NCI-H510A (cell line): ENCODE measurements at places on chromosomes 5 and 9.
A peak's percentile ranks its signal among the peaks of the same experiment; 100 is the strongest.

DNA sequence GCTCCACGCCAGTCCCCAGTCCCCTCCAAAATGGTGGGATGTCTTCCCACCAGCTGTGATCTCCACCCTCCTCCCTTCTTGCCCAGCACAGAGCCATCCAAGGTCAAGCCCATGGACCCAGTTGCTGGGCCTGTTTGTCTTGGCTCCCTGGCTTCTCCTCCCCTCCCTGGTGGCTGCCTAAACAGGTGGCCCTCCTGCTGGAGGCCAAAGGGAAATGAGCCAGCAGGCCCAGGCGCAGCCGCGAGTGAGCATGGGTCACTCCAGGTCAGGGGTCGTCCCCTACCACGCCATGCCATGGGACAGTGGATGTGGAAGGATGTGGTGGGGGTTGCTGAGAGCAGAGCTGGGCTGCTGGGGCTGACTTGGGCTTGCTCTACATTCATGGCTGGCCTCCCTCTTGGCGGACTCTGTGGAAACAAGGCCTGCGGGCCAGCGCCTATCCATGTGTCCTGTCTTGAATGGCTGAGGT is 33.6 kb downstream of the COL15A1 start:
- DNase-seq: no peak

GRCh38 chr9:114914139-114914538 is 16.3 kb downstream of the TNFSF8 start:
- no peak for DNase-seq

- DNase-seq: no peak
These were observed 80.8 kb downstream of the SNCAIP start for GRCh38 chr5:122392824-122393223.

- no peak for DNase-seq
These were observed 30.6 kb upstream of the IL33 start for GRCh38 chr9:6184749-6185645.

- no peak for DNase-seq
These were observed 31.2 kb downstream of the NLN start for GRCh38 chr5:65753189-65753588.

DNA sequence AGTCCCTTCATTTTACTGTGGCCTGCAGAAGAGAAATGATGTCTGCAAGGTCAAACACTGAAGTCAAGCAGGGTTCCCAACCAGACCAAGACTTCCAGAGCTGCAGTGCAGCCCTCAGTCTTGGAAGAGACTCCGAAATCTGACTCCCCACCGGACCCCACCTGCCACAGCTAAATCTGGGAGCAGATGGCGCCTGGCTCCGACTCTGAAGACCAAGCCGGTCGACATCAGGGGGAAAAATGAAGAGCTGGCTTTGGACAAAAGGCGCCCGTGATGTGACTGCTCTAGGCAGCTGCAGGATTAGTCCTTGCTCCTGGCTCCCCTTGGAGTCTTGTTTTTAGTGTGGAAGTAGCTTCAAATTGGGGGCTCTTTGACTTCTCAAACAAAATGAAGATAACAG is 72.4 kb upstream of the ZNF622 start:
- no peak for DNase-seq

GRCh38 chr9:34600908-34601307 is 11.0 kb downstream of the RPP25L start:
- no peak for DNase-seq

GRCh38 chr9:6449086-6449485 is 36.1 kb downstream of the UHRF2 start:
- no peak for DNase-seq

GRCh38 chr9:133706307-133707050 is 31.7 kb downstream of the SARDH start:
- DNase-seq: no peak

DNA sequence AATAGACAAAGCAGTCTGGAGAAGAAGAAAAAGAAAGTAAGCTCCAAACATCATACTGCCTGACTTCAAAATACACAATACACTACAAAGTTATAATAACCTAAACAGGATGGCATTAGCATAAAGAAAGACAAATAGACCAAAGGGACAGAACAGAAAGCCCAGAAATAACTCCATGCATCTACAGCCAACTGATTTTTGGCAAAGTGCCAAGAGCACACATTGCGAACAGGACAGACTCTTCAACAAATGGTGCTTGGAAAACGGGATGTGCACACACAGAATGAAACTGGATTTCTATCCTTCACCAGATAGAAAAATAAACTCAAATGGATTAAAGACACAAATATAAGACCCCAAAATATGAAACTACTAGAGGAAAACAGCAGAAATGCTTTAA is 66.6 kb upstream of the SPATA31E1 start:
- DNase-seq: no peak

DNA sequence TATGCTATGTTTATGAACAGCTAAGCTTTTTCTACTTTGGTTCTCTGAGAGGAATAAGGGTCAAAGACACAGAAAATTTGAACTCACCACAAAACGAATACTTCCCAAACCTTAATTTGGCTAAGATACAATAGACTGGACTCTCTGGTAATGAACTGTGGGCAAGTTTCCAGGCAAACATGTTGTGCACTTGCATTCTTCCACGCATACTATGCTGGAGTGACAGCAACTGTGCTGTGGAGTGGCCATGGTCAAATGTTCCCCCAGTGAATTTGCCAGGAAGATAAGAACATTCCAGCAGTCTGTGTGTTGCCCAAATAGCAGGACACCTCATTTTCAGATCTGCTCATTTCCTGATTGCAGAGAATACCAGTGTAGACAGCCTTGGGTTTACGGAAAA is 275.3 kb upstream of the IL12B start:
- DNase-seq: no peak

DNA sequence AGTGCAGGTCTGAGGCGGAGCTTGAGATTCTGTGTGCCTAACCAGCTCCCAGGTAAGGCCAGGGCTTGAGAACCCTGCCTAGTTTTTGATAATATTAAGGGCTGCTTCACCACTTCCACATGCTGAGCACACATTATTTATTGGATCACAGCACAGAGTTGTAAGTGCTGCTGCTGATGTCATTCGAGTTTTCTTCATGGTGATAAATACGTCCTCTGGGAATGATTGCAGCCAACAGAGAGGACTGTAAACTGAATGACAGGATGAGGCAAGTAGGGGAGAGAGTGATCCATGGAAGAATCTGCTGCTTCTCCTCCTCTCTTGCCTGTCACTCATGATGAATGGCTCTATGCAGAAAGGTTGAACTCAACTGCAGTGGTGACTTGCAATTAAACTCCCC is 77.9 kb upstream of the VPS13A start:
- DNase-seq: no peak

GRCh38 chr5:23419115-23419514 is 88.3 kb upstream of the PRDM9 start:
- DNase-seq: peak; percentile 19

DNA sequence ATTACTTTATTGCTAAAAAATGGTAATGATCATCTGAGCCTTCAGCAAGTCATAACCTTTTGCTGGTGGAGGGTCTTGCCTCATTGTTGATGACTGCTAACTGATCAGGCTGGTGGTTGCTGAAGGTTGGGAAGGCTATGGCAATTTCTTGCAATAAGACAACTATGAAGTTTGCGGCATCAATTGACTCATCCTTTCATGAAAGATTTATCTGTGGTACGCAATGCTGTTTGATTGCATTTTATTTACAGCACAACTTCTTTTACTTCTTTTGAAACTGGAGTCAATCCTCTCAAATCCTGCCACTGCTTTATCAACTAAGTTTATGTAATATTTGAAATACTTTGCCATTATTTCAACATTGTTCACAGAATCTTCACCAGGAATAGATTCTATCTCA is 58.3 kb upstream of the ACO1 start:
- DNase-seq: no peak

GRCh38 chr5:148208226-148208625 is 5.4 kb downstream of the SPINK6 start:
- DNase-seq: no peak

- DNase-seq: no peak
These were observed 192.0 kb downstream of the AP3B1 start for GRCh38 chr5:78102500-78102899.

DNA sequence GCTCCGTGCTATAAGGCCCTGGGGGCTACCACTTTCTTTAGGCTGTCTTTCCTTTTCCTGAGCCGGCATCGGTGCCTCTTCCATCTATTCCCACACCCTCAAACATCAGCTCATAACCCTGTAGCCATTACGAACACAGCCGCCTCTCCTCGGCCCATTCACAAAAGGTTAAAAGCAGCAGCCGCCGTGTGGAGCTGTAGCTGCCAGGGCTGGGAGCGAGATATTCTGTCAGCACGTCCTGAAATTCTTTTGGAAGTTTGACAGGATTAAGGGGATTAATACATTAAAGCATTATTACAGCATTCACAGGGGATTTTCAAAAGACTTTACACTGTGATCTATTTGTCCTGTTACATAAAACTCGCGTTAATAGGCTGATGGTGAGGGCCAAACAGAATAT is 428.2 kb downstream of the CDK5RAP2 start:
- DNase-seq: no peak

- no peak for DNase-seq
These were observed 135.9 kb upstream of the CCDC152 start for GRCh38 chr5:42620579-42621216.

- no peak for DNase-seq
These were observed 14.1 kb downstream of the BTNL9 start for GRCh38 chr5:181054138-181054537.

GRCh38 chr9:12712532-12712931 is 19.3 kb downstream of the TYRP1 start:
- DNase-seq: no peak

- DNase-seq: no peak
These were observed 91.1 kb upstream of the RNF180 start for GRCh38 chr5:64074533-64074932.
